Stimulated activated naive CD4-positive, alpha-beta T cell (primary cell): ENCODE measurements at places on chromosomes 11 and 22.

GRCh38 chr11:42709216-42709615 is 602.6 kb upstream of the API5 start:
- DNase-seq, result no peak

DNA sequence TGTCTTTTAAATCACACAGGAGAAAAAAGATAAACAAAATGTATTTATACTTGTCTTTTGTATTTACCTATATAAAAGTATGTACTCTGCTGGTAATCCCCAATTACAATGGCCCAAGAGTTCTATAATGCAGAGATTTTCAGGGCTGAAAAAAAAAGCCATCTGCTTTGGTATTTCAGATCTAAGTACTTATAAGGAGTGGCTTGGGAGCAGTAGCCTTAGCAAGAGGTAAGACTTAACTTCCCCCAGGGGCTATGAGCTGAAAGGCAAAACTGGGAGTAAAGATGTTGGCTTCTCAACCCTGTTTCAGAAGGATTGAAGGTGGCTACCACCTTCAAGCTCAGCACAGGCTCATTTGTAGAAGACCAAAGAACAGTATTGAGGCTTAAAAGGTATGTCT is 35.3 kb upstream of the EP300 start:
- DNase-seq, result no peak

DNA sequence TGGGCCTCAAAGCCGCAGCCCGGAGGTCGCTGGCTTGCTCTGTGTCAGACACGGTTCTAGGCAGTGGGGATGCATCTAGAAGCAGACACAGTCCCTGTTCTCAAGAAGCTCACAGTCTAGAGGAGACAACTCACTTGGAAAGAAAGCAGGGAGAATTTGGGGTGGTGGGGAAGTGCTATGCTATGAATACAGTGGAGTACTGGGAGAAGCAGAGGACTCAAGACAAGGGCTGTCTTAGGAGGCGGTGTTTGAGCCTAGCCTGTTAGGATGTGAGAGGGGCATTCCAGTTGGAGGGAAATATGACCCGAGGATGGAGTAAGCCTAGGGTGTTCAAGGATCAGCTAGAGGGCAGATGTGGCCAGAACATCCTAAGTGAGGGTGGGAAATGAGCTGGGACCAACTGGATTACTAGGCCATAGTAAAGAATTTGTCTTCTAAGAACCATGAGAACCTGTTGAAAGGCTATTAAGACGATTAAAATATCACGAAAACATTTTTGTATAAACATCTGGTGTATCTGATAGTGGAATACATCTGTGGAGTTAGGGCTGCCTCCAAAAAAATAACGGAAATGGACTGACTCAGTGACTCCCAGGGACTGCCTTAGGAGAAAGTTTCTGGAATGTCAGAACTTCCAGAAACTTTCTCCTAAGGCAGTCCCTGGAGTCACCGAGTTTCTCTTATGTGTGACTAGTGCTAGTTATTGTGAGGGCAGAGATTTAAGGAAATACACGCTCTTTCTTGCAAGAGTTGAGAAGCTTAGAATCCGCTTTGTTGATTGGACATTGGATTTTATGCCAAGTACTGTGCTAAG is 1.1 kb upstream of the PITPNB start:
- DNase-seq, result no peak

DNA sequence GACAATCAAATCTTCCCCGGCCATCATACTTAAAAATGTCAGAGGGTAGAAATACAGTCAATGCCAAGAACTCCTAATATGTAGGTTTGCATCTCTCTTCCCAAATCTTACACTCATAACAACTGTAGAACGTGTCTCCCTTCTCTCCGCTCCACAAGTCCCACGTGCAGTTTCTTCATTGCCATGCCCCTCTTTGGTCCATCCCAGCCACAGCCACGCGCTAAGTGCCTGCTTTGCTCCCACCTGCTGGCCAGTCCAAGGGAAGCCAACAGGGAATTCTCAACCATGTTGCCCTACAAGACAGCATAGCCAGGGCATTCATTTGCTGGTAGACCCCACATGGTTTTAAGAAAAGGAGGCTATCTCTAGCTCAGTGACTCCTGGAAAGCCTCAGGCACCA is 420.6 kb upstream of the ISX start:
- no peak for DNase-seq

- DNase-seq, result no peak
Observed at GRCh38 chr22:26452236-26453016, 23.4 kb downstream of the ASPHD2 start.

- DNase-seq, result no peak
Observed at GRCh38 chr11:73916435-73916834, 34.4 kb upstream of the DNAJB13 start.

DNA sequence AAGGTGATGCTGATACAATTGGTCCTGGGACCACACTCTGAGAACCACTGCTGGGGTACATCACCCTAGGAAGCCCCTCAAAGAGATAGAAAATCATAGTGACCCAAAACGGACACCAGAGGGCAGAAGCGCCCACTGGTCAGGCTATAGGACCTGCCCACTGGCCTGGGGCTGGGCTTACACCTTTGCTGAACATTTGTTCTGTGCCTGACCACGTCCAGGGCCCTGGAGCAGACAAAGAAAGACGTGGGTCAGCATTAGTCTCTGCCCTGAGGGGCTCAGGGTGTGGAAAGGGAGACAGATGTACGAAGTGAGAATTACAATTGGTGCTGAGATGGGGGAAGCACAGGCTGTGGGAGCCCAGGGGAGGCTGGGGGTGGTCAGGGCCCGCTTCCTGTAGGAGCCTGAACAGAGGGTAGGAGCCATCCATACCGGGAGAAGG is 14.4 kb upstream of the SERPINH1 start:
- no peak for DNase-seq

DNA sequence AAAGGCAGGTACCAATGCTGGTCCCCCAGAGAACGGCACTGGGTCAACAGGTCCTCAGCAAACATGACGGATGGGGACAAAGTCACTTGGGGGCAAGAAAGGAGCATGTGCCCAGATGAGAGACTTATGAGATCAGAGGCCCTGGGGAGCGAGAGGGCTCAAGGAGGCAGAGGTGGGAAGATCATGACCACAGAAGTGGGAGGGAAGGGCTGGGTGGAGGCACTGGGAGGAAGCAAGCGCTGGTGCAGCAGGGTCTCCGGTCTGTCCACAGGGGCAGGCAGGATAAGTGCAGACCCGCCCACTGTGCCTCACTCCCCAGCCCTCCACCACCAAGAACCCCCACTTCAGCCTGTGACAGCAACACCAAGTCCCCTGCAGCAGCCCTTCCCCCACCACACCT is 10.9 kb downstream of the ELFN2 start:
- DNase-seq, result no peak

DNA sequence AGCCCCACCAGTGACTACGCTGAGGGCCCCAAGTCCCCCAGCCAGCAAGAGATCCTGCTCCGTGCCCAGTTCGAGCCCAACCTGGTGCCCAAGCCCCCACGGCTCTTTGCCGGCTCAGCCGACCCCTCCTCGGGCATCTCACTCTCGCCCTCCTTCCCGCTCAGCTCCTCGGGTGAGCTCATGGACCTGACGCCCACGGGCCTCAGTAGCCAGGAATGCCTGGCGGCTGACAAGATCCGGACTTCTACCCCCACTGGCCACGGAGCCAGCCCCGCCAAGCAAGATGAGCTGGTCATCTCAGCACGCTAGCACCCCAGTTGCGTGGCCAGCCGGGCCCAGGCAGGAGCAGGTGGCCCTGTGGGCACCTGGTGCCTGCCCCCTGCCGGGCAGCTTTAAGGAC is 8.3 kb upstream of the MYRF start:
- no peak for DNase-seq

DNA sequence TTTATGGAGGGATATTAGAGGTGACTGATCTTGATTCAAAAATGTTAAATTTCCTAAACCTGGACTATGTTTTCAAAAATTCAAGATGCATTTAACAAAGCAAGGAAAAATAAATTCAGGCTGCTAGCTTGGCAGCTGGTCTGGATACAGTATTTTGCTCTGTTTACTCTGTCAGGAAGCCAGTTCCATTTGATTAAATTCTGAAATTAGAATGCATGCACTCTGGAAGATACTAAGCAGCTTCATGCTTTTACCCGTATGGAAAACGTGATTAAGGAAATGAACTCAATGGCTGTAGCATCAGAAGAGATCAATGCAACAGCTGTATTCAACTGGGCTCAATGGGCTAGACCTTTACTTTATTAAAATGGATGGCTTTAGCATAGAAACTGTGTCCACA is 14.2 kb downstream of the C11orf71 start:
- DNase-seq, result no peak

- no peak for DNase-seq
Observed at GRCh38 chr22:20956258-20957101, 10.6 kb upstream of the AIFM3 start.

- DNase-seq, result no peak
Observed at GRCh38 chr11:43779306-43779705, 98.8 kb downstream of the HSD17B12 start.

GRCh38 chr11:112630496-112630895 is 330.7 kb upstream of the NCAM1 start:
- DNase-seq, result no peak

DNA sequence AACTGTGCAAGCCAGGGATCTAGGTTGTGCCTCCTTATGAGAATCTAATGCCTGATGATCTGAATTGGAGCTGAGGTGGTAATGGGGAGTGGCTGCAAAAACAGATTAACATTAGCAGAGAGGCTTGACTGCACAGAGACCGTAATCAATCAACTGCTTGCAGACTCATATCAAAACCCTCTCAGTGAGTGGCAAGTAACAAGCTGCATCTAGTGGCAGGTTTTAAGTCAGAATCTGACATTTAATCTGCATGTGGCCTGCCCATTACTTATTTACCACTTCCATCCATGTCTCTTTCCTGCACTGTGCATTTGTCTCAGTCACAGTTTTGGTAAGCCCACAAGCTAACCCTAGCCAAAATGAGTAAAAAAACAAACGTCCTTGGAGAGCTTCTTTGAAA is 11.2 kb downstream of the C11orf58 start:
- DNase-seq, result no peak

GRCh38 chr22:37819105-37819433 is 4.1 kb upstream of the GALR3 start:
- DNase-seq, result no peak
